ENCODE measurements at places on chromosomes 7 and 10. TPM values are rescaled to one million over a fixed set of nuclear protein-coding genes. Genes with fewer than 3 reads are reported as not detected.

DNA sequence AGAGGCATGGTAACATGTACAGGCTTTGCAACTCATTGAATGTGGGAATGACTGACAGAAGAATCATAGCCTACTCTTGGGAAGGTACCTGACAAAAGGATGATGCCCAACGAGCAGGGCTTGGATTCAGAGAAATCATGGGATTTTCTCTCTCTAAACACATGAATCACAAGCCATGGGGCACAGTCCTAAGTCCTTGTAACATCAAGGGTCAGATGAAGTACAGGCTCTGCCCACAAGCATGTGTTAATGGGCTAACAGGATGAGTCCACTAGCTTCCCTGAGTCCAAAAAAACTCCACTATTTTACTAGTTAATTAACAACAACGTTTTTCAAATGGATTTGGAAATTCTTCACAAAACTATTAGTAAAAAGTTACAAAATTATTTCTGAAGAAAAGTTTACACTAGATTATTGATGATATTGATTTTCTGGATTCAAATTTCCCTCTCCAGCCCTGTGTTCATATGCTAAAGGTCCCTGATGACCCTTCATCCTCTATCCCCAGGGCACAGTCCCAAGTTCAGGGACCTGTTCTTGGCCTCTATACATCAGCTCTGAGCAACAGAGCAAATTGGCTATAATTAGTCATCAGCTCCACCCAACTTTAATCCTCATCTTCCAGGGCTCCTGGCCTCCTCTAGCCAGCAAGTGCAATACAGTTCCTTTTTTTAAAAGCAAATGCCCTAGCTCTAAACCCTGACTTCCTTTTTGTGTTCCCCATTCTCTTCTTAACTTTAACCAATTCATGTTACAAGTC is 99.8 kb downstream of the GSAP start:
- no peak for DNase-seq

DNA sequence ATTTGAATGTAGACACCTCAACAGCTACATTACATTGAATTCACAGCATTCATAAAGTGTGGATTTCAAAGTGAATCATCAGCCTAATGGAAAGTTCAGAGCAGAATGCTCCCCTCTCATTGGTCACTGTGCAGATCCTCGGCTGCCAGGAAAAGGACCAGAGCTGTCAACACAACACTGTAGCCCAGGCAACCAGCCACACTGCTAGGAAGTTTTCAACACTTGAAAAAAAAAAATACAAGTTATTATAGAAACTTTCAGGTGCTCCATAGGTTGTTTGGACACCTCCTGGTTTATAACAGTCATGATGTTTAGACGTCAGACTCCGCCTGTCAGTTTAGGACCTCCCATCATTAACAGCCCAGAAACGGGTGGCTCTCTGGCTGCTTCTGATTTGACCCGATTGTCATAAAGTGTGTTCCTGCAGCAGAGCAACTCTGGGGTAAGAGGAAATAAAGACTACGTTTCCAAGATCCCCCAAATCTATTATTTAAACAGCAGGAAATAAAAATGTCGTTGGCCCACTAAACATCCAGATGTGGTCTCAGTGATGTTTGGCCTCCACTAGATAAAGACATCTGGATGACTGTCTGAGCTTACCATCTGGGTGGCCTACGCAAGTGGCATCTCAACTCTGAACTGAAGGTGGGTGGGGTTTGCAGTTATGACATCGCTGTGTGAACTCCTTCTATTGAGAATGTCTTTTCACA is 117.4 kb downstream of the CABCOCO1 start:
- peak; percentile 74 for DNase-seq

GRCh38 chr7:101088858-101089529 is 3.7 kb downstream of the TRIM56 start:
- no peak for DNase-seq

- DNase-seq = peak; percentile 47
Observed at GRCh38 chr10:35351021-35351420, 14.7 kb downstream of the CCNY start.

- DNase-seq = no peak
Observed at GRCh38 chr7:136910771-136911170, 42.3 kb downstream of the CHRM2 start.

- no peak for DNase-seq
Observed at GRCh38 chr10:112082120-112082519, 101.4 kb downstream of the GPAM start.

GRCh38 chr10:122263971-122264370 is 7.1 kb upstream of the BTBD16 start:
- peak; percentile 88 for DNase-seq

DNA sequence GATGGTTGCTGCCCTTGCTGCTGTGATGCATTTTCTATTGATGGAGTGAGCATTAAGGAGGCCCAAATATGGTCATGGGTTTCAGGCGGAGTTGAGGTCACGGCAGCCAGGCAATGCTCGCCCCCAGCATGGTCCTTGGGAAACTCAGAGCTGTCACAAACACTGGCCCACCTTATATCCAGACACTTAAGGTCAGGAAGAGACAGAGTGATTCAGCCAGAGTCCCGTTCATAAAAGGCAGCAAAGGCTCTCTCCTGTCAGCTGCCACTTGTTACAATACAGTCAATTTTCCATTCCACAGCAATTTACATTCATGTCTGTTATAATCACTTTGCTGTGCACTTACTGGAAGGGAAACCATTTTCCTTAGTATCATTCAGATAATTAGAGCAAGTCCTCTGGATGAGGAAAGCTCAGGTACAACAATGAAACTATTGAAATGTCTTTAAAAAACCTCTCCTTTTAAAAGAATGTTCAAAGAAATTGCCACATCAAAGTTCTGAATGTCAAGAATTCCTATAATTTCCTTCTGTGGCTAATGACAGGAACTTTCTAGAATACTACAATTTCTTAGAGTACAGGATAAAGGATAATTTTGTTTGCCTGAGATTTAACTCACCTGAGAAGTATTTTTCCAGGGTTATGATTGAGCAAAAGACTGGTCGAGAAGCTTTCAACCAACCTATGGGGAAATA is 14.8 kb upstream of the ANKRD1 start:
- peak; percentile 19 for DNase-seq

DNA sequence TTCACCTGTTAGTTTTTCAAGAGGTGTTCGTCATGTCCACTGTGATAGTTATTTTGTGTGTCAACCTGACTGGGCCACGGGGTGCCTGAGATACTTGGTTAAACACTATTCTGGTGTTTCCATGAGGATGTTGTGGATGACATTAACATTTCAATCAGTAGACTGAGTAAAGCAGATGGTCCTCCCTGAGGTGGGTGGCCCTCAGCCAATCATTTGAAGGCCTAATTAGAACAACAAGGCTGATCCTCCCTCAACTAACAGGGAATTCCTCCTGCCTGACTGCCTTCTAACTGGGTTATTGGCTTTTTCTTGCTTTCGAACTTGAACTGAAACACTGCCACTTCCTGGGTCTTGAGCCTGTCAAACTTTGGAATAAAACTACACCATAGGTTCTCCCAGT is 75.8 kb downstream of the ENO4 start:
- DNase-seq = no peak

DNA sequence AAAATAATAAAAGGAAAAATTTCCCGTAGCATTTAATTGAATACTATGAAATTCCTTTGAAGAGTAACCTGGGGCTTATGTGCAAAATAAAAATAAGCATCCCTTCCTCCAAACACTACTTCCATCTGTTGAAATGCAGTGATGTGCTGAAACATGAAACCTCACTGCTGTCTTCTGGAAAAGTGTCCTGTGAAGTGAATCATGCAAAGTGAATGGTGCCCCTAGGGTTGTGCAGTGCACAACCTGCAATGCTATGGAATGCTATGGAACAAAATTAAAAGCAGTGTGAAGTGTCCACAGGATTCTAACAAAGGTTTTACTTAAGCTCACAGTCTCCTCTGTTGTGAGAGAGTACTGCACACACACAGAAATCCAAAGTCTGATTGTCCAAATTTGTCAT is 480.9 kb downstream of the ETV1 start:
- no peak for DNase-seq

DNA sequence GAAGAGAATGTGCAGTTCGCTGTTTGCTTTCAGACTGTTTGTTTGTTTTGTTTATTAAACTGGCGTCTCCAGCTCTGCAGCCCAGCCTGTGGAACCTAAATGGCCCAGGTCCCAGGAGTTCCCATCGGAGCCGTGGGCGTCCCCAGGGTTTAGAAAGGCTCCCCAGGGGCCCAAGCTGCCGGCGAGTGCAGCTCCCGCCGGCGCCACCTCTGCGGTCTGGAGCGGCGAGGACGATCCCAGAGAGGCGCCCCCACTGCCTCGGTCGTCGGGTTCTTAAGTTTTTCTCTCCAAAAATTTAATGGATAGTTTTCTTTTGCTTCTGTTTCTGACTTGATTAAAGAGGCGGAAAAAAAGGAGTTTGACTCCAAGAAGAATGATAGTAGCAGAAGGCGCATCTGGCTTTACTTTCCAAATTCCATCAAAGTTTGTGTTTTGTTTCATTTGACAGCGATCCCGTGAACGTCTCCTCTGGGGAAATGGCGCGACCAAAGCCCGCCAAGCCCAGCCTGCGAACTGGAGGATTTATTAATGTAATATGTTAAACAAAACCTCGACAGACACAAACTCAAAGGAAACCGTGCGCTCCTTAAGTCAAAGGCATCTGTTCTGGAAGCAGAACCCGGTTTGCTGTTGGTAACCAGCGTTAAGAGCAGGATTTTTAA is 718 bp upstream of the FZD1 start:
- no peak for DNase-seq

GRCh38 chr10:7896297-7896696 is 78.0 kb downstream of the TAF3 start:
- no peak for DNase-seq

GRCh38 chr10:124465003-124465776 is 3.6 kb downstream of the LHPP start:
- DNase-seq = no peak

DNA sequence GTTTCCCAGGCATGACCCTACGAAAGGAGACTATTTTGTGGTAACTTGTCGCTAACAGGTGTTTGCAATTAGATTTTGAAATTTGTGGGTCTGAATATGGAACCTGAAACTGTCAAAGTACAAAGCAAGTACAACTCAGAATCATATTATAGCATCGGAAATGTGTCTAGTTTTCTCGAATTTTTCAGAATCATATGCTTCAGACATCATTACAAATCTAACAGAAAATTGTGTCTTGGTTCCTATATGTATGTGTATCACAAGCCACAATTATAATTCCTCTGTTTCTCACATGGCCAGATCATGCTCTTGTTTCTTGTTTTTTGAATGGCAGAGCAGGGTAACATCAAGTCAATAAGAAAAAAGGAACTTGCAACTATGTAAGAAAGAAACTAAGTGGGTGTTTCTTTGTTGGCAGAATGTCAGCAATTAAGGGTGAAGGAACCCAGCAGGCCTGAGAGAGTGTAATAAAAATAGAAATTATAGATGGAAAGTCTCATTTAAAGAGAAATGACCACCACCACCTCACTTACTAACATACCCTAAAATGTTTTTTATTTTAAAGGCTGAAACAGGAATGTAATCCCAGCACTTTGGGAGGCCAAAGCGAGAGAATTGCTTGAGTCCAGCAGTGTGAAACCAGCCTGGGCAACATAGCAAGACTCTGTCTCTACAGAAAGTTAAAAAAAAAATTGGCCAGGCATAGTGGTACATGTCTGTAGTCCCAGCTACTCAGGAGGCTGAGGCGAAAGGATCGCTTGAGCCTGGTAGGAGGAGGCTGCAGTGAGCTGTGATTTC is 51.3 kb downstream of the PRTFDC1 start:
- no peak for DNase-seq

GRCh38 chr7:27834179-27834921 is 94.4 kb downstream of the TAX1BP1 start:
- no peak for DNase-seq

- DNase-seq = no peak
Observed at GRCh38 chr7:7318601-7319000, 136.3 kb downstream of the C1GALT1 start.

DNA sequence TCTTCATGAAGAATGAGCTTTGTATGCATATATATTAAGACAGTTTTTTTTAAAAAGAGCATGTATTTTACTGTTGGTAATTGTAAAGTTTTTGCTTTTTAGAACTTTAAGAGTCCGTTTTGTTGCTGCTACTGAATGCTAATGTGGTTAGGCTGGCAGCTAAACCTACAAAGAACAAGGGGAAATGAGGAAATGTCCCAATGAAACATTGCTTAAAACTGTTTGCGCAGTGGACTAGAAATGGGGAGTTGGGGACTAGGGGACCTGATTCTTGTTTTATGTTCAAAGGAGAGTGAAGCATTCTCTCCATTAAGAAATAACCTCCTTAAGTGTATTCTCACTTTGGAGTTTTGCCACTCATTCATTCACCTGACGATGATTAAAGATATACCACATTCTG is 5.7 kb downstream of the NRF1 start:
- no peak for DNase-seq

DNA sequence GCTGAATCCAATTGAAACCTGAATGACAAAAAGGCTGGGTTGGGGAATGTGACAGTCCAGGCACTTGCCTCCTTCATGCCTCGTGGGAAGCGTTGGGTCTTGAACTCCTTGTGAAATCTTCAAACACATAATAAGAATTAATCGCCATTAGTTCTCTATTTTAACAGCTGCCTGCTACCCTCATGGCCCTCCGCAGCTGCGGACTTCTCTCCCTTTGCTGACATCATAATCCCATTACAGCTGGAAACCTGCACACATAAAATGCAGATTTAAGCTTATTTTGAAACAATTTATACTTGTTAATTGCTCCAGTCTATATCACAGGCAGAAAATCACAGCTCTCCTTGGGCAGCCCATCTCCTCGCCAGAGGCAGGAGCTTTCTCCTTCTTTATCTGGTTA is 403.0 kb upstream of the MKI67 start:
- DNase-seq = no peak

DNA sequence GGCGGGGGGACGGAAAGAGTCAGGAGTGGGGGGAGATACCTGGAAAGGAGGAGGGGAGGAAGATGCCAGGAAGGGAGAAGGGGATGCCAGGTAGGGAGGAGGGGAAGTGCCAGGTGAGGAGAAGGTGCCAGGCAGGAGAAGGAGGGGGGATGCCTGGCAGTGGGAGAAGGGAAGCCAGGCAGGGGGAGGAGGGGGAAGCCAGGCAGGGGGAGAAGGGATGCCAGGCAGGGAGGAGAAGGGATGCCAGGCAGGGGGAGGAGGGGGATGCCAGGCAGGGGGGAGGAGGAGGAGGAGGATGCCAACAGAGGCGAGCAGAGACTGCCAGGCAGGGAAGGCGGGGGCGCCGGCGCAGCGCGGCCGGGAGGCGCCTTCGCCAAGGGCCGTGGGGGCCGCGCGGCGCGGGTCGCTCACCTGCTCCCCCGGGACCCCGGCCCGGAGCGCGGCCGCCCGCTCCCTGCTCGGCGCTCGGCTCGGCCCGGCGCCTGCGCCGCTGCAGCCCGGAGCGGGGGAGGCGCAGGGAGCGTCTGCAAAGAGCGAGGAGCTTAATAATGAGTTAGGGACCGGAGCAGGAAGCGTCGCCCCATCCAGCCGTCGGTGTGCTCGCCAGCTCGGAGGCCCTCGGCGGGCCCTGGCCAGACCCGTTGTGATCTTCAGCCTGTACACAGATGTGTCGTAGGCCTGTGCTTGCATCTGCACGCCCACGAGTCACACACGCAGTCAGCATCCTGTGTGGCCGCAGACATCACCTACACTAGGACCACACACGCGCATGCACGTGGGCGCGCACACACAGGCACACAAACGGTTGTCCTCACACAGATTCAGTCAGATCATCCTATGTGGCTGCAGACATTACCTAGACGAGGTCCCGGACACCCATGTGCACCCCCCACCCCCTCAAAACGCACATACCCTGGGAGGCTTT is 28.4 kb upstream of the SMARCD3 start:
- peak; percentile 65 for DNase-seq

EXOSC1 gene
- 51.6 TPM for total RNA-seq

CCL24 gene
- total RNA-seq = not detected

GSDME gene
- 88.3 TPM for total RNA-seq

CCDC186 gene
- total RNA-seq = 6.1 TPM

UCN3 gene
- not detected for total RNA-seq

PCLO gene
- total RNA-seq = under 0.01 TPM

All from IMR-90 (cell line).